Stimulated activated CD4-positive, alpha-beta T cell treated with anti-CD3 and anti-CD28 coated beads, TNF-alpha, amount 100 ng/mL, for 48 hours (primary cell): ENCODE measurements at places on chromosomes 5 and 9.

- no peak for DNase-seq
Observed at GRCh38 chr5:140194662-140195061, 19.7 kb downstream of the CYSTM1 start.

GRCh38 chr5:116575326-116576052, 866 bp upstream of the SEMA6A start:
- no peak for DNase-seq

GRCh38 chr5:139645430-139645871, 2.7 kb upstream of the CXXC5 start:
- no peak for DNase-seq

- DNase-seq = no peak
Observed at GRCh38 chr9:88936132-88936531, 55.1 kb upstream of the S1PR3 start.

GRCh38 chr9:126894052-126894603, 20.5 kb upstream of the RALGPS1 start:
- no peak for DNase-seq

GRCh38 chr9:121688146-121688680, 36.8 kb downstream of the DAB2IP start:
- DNase-seq = no peak

DNA sequence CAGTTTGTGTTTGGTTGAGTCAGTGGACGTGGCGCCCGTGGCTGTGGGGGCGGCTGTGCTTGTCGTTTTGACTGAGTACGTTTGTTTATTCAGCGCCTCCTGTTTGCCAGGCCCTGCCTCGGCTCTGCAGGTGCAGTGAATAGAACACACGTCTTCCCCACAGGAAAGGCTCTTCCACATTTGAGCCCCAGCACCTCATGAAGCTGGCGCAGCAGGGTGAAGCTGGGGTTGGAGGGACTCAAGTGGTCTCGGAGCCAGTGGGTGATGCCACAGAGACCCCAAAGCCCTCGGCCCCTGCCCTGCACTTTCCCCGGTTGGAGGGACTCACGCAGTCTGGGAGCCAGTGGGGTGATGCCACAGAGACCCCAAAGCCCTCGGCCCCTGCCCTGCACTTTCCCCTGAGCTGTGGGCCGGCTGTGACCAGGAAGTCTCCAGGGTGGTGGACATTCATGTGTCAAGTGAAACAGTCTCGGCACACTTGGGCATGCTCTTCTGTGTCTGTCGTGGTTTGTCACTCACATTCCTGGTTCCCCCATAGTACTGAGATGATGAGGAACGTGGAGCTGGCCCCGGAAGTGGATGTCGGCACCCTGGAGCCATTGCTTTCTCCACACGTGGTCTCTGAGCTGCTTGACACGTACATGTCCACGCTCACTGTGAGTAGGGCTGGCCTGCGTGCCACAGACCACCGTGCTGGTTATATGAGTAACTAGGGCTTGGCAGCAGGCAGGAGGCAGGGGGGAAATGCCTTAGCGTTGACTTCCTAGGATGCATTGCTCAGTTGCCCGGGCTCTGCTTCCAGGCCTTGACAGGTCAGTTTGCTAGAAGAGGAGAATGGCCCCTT, 13.6 kb downstream of the EXOC3 start:
- no peak for DNase-seq

GRCh38 chr5:84290161-84290560, 94.5 kb downstream of the EDIL3 start:
- no peak for DNase-seq

DNA sequence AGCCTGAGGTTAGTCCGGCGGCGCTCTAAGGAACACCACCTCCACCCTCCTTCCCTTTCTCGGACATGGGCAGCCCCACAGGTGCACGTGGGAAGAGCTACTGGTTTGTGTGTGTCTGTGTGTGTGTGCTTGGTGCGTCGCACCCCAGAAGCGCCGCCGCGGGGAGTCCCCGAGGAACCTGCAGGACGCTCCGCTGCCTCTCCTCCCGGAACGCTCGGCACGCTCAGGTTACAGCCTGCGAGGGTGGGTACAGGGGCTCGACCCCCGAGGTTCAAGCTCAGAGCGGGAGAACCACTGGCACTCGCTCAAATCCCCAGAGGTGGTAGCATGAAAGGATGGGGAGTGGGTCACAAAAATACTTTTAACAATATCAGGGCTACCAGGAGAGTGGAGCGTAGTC, 2.0 kb downstream of the ASTN2 start:
- no peak for DNase-seq

DNA sequence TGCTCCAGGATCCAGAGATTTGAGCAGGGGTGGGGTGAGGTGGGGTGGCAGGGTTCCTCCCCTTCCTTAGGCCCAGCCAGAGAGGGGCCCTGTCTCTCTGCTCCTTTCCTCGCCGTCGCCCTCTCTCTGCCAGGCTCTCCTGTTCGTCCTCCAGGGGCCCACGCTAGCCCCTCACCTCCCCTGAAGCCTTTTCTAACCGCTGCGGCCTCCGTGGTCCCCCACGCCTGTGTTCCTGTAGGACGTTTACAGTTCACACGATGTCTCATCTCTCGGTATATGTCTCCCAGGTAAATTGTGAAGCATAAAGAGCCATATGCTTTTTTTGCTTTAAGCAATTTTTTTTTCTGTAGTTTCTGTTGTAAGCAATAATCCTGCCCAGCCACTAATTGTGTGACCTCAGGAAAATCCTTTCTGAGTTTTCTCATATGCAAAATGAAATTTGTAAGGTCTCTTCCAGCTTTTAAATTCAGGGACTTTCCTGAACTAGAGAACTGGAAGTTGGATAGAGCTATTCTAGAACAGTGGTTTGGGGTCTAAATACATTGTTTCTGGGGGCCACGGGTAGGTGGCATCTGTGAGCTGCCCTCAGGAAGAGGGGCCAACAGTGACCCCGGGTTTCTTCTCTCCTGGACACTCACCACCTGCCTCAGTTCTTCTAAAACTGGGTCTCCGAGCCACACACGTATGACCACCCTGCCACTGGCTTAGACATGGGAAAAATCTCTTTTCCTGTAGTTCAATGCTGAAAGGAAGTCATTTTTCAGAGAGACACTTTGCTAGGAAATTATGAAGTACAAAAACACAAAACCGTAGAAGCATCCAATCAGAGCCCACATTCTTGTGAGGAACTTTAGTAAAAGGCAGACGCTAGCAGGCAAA, 50.2 kb upstream of the ZNF366 start:
- no peak for DNase-seq

DNA sequence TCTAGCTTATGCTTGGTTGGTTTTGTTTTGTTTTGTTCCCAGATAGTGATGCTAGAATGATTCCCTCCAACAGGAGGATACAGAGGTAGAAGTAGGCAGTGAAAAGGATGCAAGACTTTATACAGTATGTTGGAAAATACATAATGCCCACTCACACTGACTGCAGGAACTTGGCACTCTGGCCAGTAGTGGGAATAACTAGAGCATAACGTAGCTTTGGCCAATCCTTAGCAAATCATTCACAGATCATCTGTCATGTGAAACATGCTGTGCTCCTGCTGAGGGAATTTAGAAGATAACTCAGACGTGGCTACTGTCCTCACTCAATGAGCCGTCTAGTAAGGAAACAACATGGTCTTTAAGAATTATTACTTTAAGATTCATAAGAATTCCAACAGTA, 13.5 kb downstream of the CFAP90 start:
- DNase-seq = no peak

DNA sequence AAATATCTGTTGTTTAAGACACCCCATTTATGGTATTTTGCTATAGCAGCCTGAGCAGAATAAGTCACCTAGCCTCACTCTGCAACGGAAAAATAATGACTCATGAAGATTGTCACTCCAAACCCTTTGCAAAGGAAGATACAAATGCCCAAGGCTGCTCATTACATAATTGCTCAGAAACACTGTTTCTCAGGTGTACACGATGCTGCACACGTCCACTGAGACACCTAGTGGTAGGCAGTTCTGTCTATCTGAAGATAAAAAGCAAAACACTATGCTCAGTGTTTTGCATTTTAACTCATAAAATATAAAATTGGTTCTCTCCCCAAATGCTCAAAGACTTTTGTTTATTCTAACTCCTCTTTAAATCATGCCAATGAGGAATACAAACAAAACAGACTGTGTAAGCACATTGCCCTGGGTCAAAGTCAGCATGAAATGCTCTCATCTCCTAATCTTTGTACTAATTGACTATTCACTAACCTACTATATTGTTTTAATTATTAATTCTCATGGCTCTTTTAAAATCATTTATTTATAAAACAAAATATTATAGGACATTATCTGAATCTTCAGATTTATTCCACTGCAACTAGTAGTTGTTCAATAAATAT, 7.7 kb upstream of the TSLP start:
- no peak for DNase-seq

DNA sequence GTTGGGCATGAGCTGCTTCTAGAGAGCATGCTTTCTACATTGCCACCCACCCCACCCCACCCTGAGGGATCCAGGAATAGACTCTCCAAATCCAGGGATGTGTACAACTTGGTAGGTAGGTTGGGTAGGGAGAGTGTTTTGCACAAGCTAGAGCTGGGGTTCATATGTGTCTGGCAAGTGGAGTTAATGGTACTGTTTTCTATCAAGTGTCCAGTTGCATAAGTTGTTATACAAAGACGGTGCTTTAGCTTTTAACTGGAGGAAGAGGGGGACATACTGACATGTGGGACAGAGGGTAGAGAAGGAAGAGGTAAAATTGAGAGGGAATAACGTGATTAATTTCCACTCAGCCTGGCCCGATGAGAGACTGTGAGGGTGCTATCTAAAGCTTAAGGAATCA, 51.0 kb upstream of the TNC start:
- no peak for DNase-seq

DNA sequence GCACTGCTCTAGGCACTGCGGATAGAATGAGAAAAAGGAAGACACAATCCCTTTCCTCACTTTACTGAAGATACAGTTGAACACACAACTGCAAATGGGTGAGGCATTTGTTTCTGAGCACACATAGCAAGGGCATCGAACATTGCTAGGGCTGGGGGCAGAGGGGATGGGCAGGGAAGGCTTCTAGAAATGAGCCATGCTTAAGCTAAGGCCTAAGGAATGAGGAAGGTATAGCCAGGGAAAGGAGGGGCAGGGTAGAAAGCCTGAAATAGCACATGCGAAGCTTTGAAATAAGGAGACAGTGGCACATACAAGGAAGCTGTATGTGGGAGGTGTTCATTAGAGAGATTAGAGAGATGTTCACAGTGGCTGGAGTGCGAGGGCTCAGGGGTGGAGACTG, 92.7 kb downstream of the KIF4B start:
- no peak for DNase-seq

DNA sequence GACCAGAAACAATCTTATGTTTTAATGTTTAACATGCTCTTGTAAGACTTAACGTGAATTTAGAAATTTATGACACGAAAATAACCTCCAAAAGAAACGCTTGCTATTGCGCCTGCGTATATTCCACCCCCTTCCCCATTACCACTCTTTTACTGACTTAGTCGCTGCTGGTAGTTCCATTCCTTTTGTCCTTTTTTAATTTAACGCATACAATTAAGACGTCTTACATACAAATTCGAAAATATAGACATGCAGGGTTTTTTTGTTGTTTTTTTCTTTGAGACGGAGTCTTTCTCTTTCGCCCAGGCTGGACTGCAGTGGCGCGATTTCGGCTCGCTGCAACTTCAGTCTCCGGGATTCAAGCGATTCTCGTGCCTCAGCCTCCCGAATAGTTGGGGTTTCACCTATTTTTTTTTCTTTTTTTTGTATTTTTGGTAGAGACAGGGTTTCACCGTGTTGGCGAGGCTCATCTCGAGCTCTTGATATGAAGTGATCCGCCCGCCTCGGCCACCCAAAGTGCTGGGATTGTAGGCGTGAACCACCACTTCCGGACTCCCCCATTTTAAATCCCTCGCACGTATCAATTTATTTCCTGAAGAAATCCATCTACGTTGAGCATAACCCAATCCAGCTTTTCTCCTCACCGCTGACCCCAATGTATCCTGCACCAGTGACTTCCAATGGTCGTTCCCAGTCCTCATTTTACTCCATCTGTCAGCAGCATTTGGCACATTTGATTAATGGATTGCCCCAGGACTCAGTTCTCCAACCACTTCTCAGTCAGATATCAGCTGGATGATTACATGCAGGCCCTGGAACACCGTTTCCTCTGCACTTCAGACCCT, 684 bp upstream of the MED7 start:
- no peak for DNase-seq

GRCh38 chr9:127358023-127358535, 38.9 kb upstream of the SLC2A8 start:
- DNase-seq = no peak

- no peak for DNase-seq
Observed at GRCh38 chr9:37311938-37312708, 110.4 kb upstream of the GRHPR start.

GRCh38 chr9:73079326-73079725, 72.3 kb upstream of the ANXA1 start:
- no peak for DNase-seq

- DNase-seq = no peak
Observed at GRCh38 chr5:172486912-172487311, 32.6 kb upstream of the SH3PXD2B start.

DNA sequence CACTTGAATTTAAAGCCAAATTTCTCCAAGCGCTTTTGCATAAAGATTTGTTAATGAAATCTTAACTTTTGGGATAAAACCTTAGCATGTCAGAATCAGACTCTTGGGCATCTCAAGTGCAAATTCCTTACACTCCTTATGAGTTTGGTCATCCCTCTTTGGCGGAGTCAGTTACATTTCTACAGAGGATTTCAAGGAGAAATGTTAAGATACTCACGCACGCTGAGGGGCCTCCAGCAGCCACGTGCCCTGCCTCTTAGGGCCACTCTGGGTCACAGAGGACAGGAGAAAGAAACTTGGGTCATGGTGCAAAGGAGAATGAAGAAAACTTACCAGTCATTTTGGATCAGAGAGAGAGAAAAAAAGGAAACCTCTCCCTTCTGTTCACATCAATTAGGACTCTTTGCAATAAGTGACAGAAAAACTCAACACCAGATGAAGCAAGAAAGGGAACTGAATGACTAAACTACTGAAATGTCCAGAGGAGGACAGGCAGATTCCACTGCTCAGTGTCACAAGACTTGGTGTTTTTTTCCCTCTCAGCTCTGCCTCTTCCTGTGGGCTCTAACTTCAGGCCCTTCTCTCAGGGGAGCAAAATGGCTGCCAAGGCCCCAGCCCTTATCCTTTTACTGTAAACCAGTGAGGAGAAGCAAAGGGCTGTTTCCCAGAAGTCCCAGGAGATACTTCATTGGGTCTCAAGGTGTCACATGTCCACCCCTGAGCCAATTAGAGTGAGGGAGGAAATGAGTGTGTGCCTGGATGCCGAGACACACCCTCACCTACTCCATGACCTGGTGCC, 63.3 kb upstream of the NFIL3 start:
- no peak for DNase-seq
